ENCODE measurements at places on chromosomes 7 and 10. TPM values are rescaled to one million over a fixed set of nuclear protein-coding genes. Genes with fewer than 3 reads are reported as not detected.

The CYP2E1 gene
- 3.5 TPM for total RNA-seq

The PRR15 gene
- total RNA-seq = 129 TPM

The PDLIM1 gene
- 433 TPM for total RNA-seq

The SCIN gene
- 20.8 TPM for total RNA-seq

GRCh38 chr10:121005948-121006587, 154.9 kb downstream of the WDR11 start:
- DNase-seq = no peak

DNA sequence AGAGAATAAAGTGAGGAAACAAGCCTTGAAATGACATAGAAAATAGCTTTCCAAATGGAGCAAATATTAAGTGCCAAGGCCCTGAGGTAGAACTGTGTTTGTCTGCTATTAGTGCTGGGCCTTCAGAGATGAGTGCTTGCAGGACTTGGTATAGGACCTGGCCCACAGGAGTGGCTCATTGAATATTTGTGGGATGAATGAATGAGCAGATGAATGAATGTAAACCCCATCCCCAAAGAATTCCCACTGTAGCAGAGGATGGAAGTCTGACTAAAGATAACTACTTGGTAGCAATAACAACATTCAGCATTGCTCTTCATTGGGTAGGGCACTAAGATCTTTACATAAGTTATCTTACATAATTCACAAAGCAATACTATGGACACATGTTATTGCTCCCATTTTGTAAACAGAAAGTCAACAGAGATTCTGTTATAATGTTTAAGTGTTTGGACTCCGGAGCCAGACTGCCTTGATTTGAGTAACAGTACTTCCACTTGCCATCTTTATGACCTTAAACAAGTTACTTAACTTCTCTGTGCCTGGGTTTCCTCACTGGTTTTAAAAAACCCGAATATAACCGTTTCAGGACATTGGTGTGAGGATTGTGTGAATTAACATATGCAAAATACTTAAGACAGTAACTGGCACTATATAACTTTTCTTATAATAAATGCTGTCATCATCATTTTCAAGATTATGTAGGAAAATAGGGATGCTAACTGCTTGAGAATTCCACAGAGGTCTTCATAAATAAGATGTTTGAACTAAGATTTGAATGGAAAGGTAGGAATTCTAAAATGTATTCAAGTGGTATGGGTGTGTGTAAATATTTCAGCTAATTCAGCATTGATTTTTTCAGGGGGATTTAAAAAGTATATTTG, 141.9 kb downstream of the PRKG1 start:
- DNase-seq = no peak

- no peak for DNase-seq
Observed at GRCh38 chr10:3807928-3808496, 23.0 kb upstream of the KLF6 start.

- DNase-seq = no peak
Observed at GRCh38 chr10:86644152-86644793, 10.1 kb upstream of the OPN4 start.

Measured in colonic mucosa (tissue), 4 donors.